ENCODE measurements at places on chromosomes 3 and 15.

- DNase-seq: no peak
Measured at GRCh38 chr3:180447136-180447535, 154.8 kb upstream of the TTC14 start.

DNA sequence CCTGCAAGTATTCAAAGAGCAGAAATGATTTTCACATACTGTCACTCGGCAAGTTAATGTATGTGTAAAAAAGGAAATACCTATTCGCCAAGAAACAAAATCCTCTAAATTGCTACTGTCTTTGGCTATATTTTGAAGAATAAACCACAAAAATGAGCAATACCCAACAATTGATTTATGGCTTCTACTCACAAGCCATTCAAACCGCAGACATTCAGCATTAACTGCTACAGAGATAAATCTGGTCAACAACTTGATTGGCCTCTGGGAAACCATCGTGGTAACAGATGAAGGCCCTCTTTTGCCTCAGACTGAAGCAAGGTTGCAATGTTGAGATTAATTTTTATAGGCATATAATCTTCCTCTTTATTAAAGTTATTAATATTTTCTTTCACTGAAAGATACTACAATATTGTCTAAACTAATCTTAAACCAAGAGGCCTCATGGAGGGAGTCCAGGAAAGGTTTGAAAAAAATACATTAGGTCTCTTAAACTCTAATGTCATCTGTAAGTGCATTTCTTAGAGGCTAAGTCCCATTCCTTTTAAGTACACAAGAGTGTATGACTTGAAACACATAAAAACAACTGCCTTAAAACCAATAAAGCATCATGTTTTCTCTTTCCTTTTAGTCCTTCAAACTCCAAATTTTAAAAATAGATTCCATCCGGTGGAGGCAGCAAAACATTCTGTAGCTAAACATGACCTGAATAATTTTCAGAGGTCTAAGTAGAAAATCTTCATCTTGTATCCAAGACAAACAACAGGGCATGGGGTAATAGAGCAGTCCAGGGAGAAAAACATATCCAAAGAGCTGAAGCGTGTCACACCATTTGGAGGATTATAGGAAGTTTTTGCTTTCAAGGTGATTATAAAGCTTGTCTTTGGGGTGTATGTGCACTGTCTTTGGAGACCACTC lies 162.4 kb upstream of the TGFBR2 start:
- no peak for DNase-seq

- DNase-seq: no peak
Measured at GRCh38 chr3:49805367-49805782, 2.3 kb downstream of the INKA1 start.

- DNase-seq: no peak
Measured at GRCh38 chr3:65412588-65412987, 626.1 kb downstream of the MAGI1 start.

- DNase-seq: no peak
Measured at GRCh38 chr3:134307425-134307824, 56.8 kb upstream of the RYK start.

DNA sequence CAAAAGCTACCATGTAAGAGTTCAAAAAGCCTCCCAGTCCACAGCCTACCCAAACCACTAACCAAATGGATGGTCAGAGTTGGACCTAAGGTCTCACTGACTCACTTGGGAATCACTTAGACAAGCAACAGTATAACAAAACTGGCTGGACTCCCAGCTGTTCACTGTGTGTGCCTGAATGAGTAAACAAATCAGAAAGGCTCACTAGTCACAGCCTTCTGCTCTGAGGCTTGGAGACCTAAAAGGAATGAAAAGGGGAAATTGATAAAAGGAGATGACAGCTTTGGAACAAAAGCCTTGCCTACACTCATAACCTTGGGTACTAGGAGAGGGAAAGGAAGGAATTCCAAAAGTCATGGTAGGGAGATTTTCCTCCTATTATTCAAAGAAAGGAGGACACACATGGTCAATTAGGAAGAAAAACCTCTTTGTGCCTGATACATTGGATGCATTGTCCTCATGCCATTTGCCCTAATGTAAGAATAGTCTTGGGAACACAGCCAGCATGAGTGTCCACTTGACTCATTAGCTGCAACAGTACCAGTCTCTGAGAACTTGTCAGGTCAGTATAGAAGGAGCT lies 92.3 kb downstream of the FRMD5 start:
- DNase-seq: no peak

GRCh38 chr3:106473576-106474475 lies 605.0 kb upstream of the CBLB start:
- no peak for DNase-seq

DNA sequence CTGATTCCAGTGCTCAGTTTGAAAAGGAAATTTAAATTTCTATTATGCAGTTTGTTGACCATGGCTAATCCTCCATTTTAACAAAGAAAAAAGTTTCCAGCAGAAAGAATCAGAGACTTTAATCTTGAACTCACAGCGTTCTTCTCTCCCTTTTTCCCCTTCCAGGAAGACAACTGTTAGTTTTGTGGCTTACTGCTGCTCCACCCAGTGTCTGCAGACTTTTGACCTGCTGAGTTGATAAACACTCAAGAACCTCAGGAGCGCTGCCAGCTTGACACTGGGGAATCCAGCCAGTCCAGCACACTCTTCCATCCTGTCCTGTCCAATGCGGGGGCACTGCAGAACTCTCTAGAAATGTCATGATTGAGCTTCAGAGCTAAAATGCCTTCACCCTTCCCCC lies 134.6 kb downstream of the LRRC28 start:
- no peak for DNase-seq

GRCh38 chr3:143064777-143065176 lies 54.8 kb upstream of the CHST2 start:
- no peak for DNase-seq

DNA sequence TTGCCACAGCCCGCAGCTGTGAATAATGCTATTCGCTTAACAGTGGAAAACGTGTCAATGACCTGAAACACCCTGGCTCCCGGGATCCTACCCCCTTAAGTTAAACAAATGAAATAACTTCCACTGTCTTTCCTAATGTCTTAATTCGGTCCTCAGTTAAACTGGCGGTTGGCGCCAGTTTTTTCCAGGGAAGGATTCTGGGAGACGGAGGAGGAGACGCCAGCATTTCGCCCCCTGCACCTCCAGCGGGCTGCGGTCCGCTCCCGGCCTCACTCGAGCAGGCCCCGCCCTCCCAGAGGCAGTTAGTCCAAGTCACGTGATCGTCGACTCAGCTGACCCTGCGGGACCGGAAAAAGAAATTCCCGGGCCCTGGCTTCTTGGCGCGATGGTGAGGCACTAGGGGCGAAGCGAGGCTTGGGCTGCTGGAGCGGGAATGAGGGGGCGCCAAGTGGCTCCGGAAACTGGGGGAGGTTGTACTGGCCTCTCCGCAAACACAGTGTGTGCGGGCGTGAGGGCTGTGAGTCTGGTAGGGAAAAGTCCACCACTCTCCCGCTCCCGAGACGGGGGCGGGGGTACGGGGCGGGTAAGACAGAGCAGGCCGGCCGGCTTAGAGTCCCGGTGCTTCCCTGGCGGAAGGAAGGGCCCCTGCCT lies at the start of gene COMMD4:
COMMD4 (plus strand) TSS at position 359 of the 651 bp plus-strand sequence; CDS start at position 386, 27 bp downstream.
- DNase-seq: peak; percentile 68

DNA sequence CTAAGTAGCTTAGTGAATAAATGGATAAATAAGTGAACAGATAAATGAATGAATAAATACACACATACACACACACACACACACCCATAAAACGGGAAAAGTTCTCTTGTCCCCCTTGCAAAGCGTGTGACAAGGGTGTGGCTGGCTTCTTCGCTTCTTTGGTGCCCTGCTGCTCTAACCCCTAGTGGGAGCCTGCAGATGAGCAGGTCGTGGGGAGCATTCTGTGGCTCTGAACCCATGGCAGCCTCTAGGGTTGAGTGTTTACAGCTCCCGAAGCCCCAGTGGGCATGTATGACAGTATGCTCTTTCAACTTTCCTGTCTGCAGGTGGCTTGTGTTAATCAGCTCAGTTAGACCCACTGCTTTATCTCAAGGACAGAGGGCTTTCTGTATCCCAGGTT lies 582.3 kb downstream of the EDEM1 start:
- DNase-seq: no peak

DNA sequence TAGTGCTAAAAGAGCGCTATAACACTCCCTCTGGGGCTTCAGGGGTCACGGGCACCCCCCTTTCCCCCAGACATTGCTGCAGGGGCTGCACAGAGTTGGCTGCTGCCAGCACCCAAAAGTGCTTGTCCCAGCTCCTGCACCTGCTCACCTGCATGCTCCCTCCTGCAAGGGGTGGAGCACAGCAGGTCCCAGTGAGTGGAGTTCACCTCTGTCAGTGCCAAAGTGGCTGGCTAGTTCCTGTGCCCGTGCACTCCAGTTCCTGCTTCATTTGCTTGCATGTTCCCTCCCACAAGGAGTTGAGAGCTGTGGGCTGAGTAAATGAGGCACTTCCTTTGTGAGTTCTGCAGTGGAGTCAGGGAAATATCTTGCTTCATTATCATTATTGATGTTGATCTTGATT lies 476.9 kb downstream of the SQOR start:
- DNase-seq: no peak

- no peak for DNase-seq
Measured at GRCh38 chr3:115018694-115019093, 128.4 kb downstream of the ZBTB20 start.

- DNase-seq: no peak
Measured at GRCh38 chr15:76432604-76433003, 96.0 kb downstream of the ISL2 start.

DNA sequence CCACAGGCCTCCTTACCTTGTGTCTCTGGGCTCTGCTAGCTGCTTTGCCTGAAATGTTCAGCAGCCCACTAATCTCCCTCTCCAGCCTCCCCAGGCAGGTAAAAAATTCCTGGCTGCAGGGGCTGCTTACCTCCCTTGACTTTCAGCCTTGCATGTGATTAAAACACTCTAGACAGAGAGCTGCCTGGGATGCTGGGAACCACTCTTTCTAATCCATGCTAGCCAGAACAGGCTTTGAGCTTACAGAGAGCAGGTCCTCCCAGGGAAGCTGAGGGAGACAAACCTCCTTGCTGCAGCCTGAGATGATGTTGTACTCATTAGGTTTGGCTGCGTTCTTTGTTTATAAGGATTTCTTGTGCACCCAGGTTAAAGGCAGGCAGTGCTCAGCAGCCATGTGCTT lies 33.7 kb upstream of the LIPC start:
- no peak for DNase-seq

DNA sequence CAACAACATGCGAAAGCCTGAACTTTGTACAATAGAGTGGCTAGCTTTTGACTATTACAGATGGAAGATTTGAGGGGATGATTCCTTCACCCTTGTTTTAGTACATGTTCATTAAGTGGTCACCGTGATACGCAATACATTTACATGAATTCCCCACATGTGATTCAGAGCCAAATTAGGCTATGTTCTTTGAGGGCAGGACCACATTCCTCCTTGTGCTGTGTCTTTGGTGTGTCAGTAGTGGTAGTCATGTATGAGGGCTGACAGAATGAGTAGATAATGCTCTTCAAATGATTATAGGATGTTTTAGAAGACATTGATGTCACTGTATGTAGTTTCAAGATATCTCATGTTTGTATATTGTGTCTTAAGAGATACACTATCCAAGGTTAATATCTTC lies 12.1 kb downstream of the PTPRG start:
- no peak for DNase-seq

- no peak for DNase-seq
Measured at GRCh38 chr3:24162929-24163328, 217.8 kb downstream of the NR1D2 start.

GRCh38 chr15:45442507-45443135 lies 64.3 kb upstream of the GATM start:
- DNase-seq: no peak

DNA sequence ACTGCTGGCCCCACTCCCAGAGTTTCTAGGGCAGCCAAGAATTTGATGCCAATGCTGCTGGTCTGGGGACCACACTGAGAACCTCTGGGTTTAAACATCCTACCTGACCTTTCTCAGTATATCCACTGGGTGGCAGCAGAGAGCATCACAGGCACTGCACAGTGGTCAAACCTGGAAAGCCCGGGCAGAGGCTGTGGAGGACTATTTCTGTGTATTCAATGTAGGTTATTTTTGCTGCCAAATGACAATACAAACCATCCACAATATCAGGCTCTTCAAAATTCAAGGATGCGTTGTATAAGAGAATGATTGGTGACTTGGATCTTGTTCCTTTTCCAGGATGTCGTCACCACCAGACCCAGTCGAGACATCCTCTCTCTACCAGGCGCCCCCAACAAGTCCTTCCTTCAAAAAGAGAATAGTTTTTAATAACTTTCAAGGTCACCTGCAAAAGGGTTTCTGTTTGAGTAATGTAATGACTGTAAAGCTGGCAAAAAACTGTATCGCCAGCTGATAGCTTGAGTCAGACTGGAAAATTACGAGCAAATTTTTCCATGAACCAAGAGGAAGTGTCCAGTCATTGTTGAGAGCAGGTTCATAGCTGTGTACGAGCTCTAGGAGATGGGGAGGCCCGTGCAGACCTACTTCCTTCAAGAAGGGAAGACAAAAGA lies 30.5 kb upstream of the MYZAP start:
- DNase-seq: no peak

DNA sequence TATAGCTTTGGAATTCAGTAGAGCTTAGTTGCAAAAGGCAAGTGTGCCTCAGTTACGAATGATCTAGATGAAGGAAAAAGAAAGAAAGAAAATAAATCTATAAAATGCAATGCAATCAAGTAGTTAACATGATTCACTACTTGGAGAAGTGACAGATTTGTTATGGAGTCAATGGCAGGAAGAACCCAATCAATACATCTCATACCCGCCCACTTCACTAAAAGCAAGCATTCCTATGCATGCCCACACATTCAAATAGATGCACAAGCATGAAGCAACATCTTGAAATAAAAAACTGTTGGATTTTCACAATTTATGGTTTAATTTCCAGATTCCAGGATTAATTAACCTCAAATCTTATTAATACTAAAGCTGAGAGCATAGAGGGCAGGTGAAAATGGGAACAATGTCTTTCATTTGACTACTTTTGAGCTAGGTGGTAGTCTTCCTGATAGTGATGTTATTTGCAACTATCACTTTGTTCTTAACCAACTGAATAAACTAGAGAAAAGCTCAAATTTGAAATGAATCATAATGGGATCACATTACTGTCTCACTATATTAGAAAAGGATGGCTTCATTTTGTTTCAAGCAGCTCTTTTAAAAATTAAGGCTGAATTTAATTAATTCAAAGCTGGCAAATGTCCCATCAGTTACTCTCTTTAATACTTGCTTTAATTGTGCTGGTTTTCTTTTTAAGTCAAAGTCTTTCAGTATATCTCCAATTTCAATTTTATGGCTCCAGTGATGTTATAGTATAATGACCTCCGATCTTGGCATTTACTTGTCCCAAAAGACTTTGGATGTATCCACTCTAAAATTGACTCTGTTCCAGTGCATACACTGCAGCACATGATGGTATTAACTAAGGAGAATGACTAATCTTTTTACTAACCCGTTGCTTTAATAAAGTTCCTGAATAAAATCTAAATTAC lies 46.7 kb upstream of the CCDC50 start:
- DNase-seq: no peak

DNA sequence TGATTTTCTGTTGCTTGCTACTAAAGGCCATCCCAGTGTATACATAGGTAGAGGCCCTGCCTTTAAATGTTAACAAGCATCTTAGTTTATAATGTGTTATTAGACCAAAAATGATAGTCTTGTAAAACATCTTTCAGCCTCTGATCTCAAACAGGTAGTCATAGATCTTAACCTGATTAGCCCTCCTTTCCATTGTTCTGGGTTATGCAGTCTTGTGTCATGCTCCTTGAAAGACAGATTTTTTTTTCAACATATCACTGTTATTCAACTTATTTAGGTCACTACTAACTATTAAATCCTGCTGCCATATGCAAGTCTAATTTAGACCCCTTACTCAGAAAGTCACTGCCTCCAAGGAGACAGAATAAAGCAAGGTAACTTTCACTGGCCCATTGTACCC lies 19.1 kb upstream of the CLDN16 start:
- DNase-seq: no peak
